ENCODE measurements at places on chromosomes 3 and 15. TPM values are rescaled to one million over a fixed set of nuclear protein-coding genes. Genes with fewer than 3 reads are reported as not detected.

PCBP4 gene
- 44.3 TPM for polyA plus RNA-seq

SIDT1 gene
- polyA plus RNA-seq = 2.1 TPM

GOLGA8G gene
- 0.13 TPM for polyA plus RNA-seq

FSIP1 gene
- polyA plus RNA-seq = 0.82 TPM

RASSF1 gene
- polyA plus RNA-seq = 34.2 TPM

- no peak for DNase-seq
Observed at GRCh38 chr3:189937302-189938127, 183.2 kb downstream of the P3H2 start.

DNA sequence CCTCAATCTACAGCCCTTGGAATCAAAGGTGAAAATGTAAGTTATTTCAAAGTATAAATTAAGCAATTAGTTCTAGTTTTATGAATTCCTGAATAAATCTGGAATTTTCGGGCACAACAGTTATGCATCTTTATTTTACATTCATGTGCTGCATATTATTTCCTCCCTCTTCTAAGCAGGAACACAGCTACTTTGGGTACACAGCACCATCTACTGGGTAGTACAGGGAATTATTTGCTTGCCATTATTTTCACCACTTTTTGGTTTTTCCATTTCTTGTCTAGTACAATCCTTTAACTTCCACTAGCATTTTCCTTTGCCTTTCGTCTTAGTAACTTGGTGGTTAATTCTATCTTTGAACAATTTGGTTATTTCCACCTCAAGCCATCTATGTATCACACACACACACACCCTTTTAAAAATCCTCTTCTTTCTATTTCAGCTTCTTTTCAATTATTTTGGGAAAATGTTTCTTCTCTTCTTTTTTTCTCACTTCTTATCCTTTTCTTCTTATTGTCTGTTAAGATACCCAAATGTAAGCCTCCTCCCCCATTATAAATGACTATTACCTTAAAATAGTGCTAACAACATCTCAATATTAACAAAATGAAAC lies 451.0 kb downstream of the MFSD1 start:
- DNase-seq = no peak

DNA sequence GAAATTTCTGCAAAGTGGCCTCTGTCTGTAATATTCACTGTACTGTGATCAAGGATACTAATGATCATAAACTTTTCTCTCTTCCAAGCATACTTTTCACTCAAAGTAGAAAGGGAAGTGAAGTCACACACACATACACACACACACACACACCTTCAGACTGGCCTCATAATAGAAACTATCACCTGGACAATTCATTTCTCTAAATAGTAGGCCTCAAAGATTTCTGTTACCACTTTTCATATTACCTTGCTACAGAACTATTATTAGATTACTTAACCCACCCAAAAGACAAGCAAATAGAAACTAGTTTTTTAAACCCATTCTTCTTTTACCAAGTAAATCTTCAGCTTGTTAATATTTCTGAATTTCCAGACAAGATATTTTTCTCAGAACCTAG lies 12.2 kb downstream of the CPB1 start:
- no peak for DNase-seq

GRCh38 chr15:69042531-69042930 lies 28.0 kb downstream of the NOX5 start:
- no peak for DNase-seq

- no peak for DNase-seq
Observed at GRCh38 chr3:44128057-44128775, 113.5 kb upstream of the TOPAZ1 start.

DNA sequence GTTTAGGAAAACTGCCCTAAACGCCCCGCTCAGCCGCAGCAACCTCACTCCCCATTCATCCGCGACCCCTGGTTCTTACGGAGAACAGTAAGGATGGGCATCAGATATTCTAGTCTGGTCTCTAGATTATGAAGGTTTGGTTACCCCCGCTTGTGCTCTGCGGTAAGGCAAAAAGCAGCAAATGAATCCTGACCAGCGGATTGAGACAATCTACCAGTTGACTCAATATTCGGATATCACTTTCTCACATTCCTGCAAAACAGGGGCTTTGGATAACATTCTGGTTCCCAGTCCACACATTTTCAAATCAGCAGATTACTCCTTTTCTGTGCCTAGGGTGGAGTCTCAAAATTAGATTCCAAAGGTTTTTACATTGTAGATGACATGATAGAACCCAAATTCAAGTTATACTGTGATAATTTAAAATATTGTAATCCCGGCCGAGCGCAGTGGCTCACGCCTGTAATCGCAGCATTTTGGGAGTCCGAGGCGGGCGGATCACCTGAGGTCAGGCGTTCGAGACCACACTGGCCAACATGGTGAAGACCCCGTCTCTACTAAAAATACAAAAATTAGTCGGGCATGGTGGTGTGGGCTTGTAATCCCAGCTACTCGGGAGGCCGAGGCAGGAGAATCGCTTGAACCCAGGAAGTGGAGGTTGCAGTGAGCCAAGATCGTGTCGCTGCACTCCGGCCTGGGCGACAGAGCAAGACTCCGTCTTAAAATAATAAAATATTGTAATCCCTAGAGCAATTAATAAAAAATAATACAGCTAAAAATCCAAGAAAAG lies 1.1 kb upstream of the CYFIP1 start:
- DNase-seq = no peak

DNA sequence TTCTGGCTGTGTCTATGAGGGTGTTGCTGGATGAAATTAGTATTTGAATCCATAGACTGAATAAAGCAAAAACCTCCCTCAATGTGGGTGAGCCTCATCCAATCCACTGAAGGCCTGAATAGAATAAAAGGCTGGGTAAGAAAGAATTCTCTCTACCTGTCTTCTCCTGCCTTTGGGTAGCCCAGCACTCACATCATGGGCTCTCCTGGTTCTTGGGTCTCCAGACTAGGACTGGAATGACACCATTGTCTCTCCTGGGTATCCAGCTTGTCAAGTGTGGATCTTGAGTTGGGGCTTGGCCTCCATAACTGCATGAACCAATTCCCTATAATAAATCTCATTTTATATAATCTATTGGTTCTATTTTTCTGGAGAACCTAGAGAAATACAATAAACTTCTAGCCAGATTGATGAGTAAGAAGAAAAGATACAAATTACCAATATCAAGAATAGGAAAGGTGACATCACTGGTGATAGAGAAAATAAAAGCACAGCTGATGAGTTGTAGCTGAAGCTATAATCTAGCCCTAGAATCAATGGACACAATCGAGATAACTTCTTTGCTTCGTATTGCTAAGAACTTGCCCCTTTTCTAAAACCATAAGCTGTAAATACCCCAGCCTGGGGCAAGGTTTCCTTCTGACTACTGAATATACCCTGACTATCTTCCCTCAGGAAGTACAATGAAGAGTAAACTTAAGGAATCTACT lies 106.4 kb downstream of the ANO10 start:
- DNase-seq = no peak

DNA sequence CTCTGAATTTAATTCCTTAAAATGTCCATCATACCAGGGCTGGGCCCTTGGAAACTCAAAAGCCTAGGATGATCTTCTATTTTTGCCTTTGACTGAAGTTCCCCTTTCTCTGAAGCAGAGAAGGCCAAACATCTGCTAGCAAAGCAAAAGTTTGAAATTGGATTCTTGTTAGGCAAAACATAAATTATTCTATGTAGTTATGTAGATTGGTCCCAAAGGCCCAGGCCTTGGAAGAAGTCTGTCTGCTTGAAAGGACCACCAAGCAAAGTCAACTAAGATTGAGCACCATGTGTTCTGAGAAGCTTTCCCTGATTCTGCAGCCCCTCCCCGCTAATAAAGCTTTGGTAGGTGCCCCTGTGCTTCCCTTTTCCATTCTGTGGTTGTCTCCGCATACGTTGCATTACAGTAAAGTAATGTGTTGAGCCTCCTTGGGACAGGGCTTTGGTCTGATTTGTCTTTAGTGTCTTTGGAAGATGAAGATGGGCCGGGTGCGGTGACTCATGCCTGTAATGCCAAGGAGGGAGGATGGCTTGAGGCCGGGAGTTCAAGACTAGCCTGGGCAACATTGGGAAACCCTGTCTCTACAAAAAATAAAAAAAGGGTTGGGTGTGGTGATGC lies 56.4 kb downstream of the RPL39L start:
- no peak for DNase-seq

GRCh38 chr3:131031660-131032059 lies 5.0 kb downstream of the NEK11 start:
- no peak for DNase-seq

DNA sequence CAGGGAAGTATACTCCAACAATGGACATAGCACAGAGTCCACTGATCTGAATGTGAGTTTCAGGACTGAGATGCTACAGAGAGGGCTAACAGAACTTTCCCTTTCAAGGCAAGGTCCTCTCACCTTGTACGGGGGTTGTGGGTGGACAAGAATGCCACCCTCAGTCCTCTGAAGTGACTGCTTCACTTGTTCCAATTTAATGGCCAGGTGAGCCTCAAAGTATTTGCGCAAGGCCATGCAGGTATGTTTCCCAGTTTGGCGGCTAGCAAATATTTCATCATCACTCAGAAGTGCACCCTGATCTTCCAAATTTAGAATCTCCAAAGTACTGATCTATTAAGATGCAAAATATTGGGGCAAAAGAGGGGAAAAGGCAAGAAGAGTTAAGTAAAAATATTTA lies 38.1 kb downstream of the RBM15B start:
- no peak for DNase-seq

GRCh38 chr3:134466331-134466730 lies 19.5 kb downstream of the ANAPC13 start:
- no peak for DNase-seq

- no peak for DNase-seq
Observed at GRCh38 chr3:94303897-94304296, 241.0 kb downstream of the NSUN3 start.

DNA sequence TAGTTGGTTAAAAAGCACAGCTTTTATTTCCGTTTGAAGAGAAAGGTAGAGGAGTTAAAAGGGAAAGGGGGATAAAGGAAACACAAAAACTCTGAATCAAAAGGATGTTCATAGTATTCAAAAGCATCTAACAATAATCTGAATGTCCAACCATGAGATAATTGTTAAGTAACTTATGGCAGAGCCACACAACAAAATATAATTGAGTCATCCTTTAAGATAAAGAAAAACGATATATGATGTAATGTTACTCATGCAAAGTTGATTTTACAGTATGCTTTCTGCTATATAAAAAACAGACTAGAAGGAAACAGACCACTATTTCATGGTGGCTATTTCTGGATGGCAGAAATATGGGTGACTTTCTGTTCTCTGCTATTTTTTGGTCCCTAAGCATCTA lies 3.9 kb downstream of the XPC start:
- no peak for DNase-seq

DNA sequence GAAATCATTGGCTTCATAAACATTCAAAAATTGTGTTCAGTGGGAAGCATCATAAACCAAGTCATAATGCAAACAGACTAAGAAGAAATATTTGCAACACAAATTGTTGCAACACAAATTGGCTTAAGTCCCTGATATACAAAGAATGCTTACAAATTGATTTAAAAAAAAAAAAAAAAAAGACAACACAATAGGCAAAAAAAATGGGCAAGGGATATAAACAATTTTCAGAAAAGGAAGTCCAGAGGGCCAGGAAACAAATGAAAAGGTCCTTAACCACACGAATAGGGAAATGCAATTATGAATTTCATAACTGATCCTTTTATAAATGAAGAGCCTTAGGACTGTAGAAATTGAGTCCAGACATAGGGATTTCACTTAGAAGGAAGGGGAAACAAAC lies 98.9 kb downstream of the LRRK1 start:
- DNase-seq = peak; percentile 80

- no peak for DNase-seq
Observed at GRCh38 chr15:29196290-29196689, 73.3 kb downstream of the NSMCE3 start.

GRCh38 chr3:15339786-15340215 lies 7.4 kb upstream of the SH3BP5 start:
- DNase-seq = no peak

GRCh38 chr3:176403531-176403930 lies 793.8 kb downstream of the TBL1XR1 start:
- DNase-seq = no peak

All from right lung (tissue), 10 donors.